ENCODE measurements at places on chromosomes 5 and 9. TPM values are rescaled to one million over a fixed set of nuclear protein-coding genes. Genes with fewer than 3 reads are reported as not detected.

- no peak for DNase-seq
Observed at GRCh38 chr5:98698359-98698758, 75.1 kb upstream of the RGMB start.

GRCh38 chr5:79955941-79956670 lies 35.0 kb downstream of the MTX3 start:
- no peak for DNase-seq

DNA sequence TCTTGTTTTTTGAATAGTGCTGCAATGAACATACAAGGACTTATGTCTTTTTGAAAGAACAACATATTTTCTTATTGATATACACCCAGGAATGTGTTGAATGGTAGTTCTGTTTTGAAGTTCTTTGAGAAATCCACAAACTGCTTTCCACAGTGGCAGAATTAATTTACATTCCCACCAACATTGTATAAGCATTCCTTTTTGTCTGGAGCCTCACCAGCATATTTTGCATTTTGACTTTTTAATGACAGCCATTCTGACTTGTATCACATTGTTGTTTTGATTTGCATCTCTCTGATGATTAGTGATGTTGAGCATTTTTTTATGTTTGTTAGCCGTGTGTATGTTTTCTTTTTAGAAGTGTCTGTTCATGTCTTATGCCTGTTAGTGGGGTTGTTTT lies 524.9 kb downstream of the SEMA5A start:
- no peak for DNase-seq

Gene KYAT1
- 9.3 TPM for total RNA-seq

GRCh38 chr9:70410368-70410767 lies 4.1 kb downstream of the KLF9 start:
- no peak for DNase-seq

DNA sequence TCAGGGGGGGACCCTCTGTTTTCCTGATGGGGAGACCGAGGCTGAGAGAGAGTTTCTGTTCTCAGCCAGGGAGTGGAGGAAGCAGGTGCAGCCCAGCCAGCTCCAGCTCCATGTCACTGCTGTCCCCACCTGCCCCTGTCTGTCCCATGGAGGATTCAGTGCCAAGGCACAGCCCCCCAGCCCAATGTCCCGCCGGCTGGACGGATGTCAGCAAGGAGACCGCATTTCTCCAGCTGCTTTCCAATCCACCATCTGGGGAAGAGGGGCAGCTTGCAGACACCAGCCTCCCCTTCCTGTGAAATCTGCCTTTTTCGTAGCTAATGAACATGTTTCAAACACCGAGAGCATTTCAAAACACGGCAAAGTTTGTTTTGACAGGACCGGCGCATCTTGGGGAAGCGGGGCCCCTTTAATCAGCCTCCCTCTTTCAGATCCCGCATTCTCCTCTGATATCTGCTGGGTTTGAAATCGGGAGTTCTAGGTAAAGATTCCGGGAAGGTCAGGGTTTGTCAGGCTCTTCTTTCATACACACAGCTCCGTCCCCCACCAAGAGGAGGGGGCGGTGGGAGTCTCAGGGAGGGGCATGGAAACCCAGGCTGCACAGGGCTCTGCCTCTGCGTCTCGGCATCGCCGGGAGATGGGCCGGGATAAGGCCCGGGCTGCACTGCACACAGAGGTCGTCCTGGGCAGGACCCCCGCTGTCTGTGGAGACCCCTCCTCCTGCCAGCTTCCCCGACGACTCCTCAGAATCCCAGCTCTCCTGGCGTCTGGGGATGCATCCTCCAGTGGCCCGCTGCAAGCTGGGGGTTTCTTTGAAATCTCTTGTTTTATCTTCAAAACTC lies 74.8 kb downstream of the NEK6 start:
- no peak for DNase-seq

Gene LCN12
- total RNA-seq, result 0.36 TPM

- DNase-seq, result no peak
Observed at GRCh38 chr5:30523061-30523460, 670.4 kb upstream of the CDH6 start.

- no peak for DNase-seq
Observed at GRCh38 chr5:65790371-65791163, 68.6 kb downstream of the NLN start.

GRCh38 chr9:25453875-25454274 lies 224.4 kb downstream of the TUSC1 start:
- no peak for DNase-seq

Gene APC
- total RNA-seq, result 293 TPM

GRCh38 chr5:177546258-177546741 lies 8.1 kb downstream of the FAM193B start:
- DNase-seq, result no peak

GRCh38 chr5:115179394-115180164 lies 9.9 kb upstream of the TRIM36 start:
- DNase-seq, result no peak

GRCh38 chr9:113350937-113351336 lies 1.6 kb downstream of the BSPRY start:
- no peak for DNase-seq

- no peak for DNase-seq
Observed at GRCh38 chr5:10635867-10636350, 72.0 kb downstream of the ANKRD33B start.

Gene TMEM141
- total RNA-seq, result 14.7 TPM

All from cerebellum (tissue), 4 donors.